ENCODE measurements at places on chromosomes 3 and 15.

DNA sequence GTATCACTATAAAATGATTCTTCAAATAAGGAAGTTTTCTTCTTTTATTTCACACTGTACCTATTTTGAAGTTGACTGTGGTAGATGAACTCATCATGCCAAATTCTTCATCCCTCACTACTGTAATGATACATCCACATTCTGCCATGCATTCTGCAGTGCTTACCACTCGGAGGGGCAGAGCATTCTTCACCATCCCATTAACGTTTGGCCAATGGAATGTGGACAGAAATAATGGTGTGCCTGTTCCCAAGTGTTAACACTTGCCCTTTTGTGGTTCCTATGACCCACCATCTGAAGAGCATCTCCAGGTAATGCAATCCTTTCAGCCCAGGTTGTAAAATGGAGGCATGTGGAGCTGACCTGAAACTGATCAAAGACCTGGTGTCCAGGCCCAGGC, 18.6 kb downstream of the GOLIM4 start:
- DNase-seq = no peak

DNA sequence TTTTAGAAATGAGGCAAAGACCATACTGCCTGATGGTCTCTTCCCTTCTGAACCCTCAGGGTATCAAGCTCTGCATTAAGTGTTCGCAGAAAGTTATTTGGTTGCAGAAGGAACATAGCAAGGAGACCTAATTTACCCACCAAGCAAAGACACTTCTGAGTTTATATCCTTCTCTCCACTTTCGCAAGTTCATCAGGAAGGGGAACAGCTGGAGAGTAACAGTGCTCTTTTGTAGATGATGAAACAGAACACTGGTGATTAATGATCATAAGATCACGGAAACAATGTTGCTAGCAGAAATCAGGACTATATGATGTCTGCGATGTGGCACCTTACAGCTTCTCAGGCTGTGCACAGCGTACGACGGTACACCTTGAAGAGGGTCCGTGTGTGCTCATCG, 62.1 kb downstream of the NCEH1 start:
- DNase-seq = no peak

- DNase-seq = no peak
Observed at GRCh38 chr3:114284644-114285043, 9.2 kb upstream of the TIGIT start.

- no peak for DNase-seq
Observed at GRCh38 chr3:139953131-139953910, 18.3 kb downstream of the CLSTN2 start.

DNA sequence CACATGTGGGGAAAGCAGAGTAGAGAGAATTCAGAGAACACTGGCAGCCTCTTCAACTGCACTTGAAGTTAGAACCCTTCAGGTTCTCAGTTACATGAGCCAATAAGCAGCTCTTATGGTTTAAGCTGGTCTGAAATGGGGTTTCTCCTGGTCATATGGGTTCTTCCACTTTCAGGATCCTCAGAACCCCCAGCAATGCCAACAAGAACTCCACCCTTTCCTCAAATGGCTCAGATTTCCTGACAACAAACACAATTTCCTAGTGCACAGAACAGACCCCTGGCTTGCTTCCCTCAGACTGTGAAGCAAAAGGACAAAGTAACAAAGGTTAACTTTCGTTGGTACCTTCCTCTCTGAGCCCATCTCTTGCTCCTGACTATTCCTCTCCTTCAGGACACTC, 23.9 kb upstream of the FRMD4B start:
- DNase-seq = no peak
